Caki2 (cell line): ENCODE measurements at places on chromosomes 16 and 17. TPM values are rescaled to one million over a fixed set of nuclear protein-coding genes. Genes with fewer than 3 reads are reported as not detected.

Gene PERCC1
- not detected in 2 replicates for total RNA-seq

Gene EPX
- total RNA-seq = not detected in 2 replicates

Gene MPP3
- 10.0 and 11.6 TPM in 2 replicates for total RNA-seq

Gene G6PC1
- not detected in 2 replicates for total RNA-seq

Gene IKZF3
- not detected in 2 replicates for total RNA-seq

Gene TMEM92
- 0.44 and 1.9 TPM in 2 replicates for total RNA-seq

Gene ENO3
- 4.5 and 21.3 TPM in 2 replicates for total RNA-seq

Gene APOBR
- not detected in 2 replicates for total RNA-seq

Gene KRT24
- total RNA-seq = not detected in 2 replicates

Gene MAZ
- total RNA-seq = 339 and 403 TPM in 2 replicates

Gene ABHD15
- total RNA-seq = 19.3 and 27.6 TPM in 2 replicates

Gene IL34
- 0.34 TPM in 1 of 2 replicates, not detected in the other for total RNA-seq

Gene CACNA1G
- 0.35 and 3.3 TPM in 2 replicates for total RNA-seq

Gene ANKS4B
- total RNA-seq = not detected in 2 replicates

Gene TBC1D3K
- total RNA-seq = not detected in 2 replicates

Gene MT1G
- total RNA-seq = not detected in 2 replicates

Gene IRX6
- 0.10 TPM in 1 of 2 replicates, not detected in the other for total RNA-seq

Gene CLEC18B
- 6.7 TPM in 1 of 2 replicates, not detected in the other for total RNA-seq

Gene KRT23
- total RNA-seq = not detected in 2 replicates

Gene KRT16
- 1.4 TPM in 1 of 2 replicates, not detected in the other for total RNA-seq

Gene ABCA9
- total RNA-seq = not detected in 2 replicates
